GM04503 (cell line): ENCODE measurements at places on chromosomes 7 and 10.
A peak's percentile ranks its signal among the peaks of the same experiment; 100 is the strongest.

DNA sequence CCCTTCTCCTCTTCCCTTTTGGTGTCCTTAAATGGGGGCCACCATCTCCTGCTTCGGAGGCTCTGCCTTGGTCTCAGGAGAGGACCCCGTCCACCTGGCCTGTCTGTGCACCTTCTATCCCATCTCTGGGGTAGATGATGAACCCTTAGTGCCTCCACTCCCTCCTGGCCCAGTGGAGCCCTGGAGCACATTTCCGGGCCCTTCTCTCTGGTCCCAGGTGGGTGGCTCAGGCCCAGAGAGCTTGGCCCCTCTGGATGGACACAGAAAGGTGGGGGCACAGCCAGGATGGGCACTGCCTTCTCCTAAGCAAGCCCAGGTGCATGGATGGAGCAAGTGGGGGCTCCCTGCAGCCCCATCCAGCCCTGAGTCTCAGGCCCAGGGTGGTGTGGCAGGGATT lies 121.4 kb upstream of the RET start:
- DNase-seq: no peak

GRCh38 chr7:131329176-131329570 lies 1.5 kb downstream of the MKLN1 start:
- DNase-seq: no peak

DNA sequence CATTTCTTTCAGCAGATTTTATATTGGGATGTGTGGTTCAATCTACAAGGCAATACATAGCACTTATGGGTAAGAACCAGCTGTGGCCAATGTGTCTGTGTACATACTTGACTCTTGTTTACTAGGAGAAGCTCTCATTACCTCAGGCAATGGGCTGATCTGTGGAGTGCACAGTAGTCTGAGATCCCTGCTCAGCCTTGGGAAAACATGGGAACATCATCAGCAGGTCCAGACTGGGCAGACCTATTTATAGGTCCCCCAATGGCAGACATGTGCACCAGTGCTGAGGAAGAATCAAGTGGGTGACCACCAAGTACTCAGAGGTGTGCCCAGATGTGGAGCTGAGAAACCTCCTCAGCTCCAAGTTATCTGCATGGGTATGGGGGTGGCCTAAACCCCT lies 349.7 kb downstream of the KIF20B start:
- no peak for DNase-seq

DNA sequence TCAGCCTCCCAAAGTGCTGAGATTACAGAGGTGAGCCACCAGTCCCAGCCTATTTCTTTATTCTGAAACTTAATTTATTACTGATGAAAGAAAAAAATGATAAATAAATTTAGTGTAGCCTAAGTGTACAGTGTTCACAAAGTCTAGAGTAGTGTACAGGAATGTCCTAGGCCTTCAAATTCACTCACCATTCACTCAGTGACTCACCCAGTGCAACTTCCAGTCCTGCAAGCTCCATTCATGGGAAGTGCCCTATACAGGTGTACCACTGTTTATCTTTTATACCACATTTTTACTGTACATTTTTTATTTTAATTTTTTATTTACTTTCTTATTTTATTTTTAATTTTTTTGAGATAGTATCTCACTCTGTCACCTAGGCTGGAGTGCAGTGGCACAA lies 12.2 kb downstream of the MRLN start:
- DNase-seq: no peak

DNA sequence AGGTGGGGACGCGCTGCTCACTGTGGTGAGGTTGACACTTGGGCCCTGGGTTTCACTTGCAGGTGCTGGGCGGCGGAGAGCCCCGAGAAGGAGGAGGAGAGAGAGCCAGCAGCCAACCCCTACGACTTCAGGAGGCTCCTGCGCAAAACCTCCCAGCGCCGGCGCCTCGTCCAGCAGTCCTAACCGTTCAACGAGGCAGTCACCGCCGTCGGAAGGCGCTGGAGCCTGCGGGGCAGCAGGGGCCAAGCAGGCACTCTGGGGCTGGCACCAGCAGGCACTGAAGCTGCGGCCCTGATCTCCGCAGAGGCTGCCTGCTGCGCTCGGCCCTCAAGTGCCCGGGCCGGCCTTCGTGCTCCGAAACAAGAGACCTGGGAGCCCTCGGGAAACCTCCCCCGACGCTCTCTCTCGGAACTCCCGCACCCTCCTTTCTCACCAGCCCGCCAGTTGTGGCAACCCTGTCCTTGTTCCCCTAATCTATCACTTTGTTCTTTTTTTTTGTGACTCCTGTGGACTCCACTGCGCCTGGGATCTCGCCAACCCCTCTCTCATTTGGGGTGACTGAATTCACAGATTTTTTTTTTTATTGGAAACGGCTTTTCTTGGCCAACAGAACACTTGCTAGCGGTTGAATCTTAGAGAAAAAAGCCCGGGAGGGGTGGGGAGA lies 4.7 kb upstream of the GAD2 start:
- DNase-seq: no peak

DNA sequence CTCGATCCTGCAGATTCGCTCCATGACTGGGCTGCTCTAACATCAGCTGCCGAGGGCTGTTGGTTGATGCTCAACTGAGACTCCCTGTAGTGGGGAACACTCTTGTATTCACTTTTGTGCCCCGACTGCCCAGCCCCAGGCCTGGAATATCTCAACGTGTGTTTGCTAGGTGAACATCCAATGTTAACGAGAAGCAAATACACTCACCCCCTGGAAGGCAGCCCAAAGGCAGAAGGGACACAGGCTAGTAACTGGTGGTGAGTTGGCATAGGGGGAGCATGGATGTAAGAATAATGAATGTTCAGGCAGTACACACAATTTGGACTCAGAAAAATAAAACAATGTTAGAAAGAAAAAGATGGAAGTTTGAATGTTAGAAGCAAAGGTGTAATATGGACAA lies 24.0 kb upstream of the RBM33 start:
- no peak for DNase-seq

GRCh38 chr7:39623732-39624441 lies 515 bp downstream of the RALA start:
- DNase-seq: no peak

DNA sequence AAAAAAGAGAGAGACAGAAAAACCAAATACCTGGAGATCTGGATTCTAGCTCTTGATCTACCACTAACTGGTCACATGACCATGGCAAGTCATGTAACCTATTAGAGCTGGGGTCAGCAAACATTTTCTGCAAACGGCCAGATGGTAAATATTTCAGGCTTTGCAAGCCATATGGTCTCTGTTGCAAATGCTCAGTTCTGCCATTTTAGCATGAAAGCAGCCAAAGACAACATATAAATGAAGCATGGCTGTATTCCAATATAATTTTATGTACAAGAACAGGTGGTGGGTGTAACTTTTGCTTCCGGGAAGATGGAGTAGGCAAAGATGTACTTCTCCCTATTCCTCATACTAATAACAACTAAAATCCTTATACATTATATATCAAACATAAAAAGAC lies 6.7 kb downstream of the FRA10AC1 start:
- no peak for DNase-seq

- DNase-seq: peak; percentile 20
These were observed 652 bp downstream of the ATOH7 start for GRCh38 chr10:68231106-68231816.

GRCh38 chr10:6144406-6145165 lies 55.8 kb downstream of the RBM17 start:
- DNase-seq: no peak

DNA sequence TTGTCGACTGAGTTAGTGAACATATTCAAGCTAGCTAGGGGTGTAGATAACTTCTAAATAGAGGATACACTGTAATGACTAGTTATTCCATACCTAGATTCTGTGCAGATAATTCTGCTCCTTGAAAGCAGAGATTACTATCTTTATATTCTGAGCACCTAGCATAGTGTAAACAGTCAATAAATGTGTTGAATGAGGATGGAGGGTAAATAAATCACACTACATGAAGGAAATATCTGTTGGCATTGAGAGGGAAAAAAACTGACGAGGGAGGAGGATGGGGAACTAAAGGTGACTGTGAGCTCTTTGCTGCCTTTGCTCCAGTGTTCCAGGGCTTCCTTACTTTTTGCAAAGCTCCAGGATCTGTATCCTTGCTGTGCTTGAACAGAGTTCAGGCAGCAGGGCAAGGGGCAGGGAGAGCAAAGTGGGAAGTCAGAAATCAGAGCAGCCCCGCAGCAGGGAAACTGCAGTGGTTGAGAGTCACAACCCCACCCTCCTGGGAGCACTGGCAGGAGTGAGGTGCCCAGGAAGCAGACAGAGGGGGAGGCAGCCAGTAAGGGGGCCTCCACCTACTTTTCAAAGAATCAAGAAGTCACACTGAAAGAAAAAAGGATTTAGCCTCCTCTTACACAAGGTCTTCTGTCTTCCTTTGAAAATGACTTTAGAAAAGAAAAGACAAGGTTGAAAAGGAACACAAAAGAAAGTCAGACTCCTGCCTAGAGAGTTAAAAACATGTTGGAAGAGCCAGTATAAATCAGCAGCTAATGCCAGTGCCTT lies 71.8 kb upstream of the LRRN3 start:
- DNase-seq: no peak

DNA sequence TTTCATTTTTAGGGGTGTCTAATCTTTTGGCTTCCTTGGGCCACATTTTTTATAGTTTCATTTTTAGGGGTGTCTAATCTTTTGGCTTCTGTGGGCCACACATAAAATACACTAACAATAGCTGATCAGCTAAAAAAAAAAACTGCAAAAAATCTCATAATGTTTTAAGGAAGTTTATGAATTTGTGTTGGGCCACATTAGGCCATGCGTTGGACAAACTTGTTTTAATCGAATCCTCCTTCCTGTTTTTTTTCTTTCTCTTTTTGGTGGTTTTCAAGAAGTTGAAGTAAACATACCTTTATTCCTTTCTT lies 37.4 kb downstream of the ZNRF2 start:
- no peak for DNase-seq

GRCh38 chr7:20964281-20964918 lies 177.7 kb upstream of the SP8 start:
- no peak for DNase-seq

DNA sequence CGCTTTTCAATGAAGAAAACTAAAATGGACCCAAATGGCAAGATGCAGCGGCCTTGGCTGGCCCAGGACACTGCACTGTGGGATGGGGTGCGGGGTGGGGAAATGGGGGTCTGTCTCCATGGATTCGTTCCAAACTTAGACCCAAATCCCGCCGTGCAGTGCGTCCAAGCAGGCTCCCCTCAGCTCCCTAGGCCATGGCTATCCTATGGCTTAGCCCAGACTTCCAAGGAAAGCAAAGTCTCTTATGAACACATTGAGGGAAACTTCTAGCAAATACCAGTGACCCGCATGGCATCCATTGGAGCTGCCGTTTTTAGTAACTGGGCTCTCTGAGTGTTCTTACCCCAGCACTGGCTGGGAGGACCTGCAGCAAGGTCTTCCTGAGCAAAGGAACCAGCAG lies 122.5 kb downstream of the EBF3 start:
- no peak for DNase-seq

- no peak for DNase-seq
These were observed 290.6 kb upstream of the GHITM start for GRCh38 chr10:83848677-83849076.

- DNase-seq: no peak
These were observed 255.5 kb upstream of the C7orf33 start for GRCh38 chr7:148334959-148335577.

DNA sequence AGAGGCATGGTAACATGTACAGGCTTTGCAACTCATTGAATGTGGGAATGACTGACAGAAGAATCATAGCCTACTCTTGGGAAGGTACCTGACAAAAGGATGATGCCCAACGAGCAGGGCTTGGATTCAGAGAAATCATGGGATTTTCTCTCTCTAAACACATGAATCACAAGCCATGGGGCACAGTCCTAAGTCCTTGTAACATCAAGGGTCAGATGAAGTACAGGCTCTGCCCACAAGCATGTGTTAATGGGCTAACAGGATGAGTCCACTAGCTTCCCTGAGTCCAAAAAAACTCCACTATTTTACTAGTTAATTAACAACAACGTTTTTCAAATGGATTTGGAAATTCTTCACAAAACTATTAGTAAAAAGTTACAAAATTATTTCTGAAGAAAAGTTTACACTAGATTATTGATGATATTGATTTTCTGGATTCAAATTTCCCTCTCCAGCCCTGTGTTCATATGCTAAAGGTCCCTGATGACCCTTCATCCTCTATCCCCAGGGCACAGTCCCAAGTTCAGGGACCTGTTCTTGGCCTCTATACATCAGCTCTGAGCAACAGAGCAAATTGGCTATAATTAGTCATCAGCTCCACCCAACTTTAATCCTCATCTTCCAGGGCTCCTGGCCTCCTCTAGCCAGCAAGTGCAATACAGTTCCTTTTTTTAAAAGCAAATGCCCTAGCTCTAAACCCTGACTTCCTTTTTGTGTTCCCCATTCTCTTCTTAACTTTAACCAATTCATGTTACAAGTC lies 99.8 kb downstream of the GSAP start:
- DNase-seq: no peak

DNA sequence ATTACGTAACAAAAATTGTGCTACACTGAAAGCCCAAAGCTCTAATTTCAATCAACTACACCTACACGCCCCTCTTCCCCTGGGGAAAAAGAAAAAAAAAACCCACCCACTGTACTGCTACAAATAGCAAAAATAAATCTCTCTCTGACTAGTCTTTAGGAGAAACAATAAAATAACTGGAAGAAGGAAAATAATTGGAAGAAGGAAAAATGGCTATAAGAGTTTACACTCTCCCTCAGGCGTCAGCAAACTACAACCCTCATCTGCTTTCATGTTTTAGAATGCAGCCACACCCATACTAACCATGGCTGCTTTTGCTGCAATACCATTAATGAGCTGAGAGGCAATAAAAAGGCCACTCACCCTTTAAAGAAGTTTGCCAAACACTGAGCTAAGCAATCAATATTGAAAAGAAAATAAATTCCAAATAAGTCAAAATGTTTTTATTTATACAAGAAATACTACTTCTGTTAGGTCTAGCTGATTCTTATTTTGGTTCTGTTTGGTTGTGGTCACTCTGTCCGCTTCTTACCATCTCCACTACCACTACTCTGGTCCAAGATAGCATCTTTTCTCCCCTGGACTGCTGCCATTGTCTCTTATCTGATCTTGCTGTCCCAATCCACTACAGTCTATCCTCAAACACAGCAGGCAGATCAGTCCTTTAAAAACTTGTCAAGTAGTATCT lies 3.8 kb downstream of the MINDY3 start:
- no peak for DNase-seq

GRCh38 chr7:158397885-158398284 lies 189.7 kb downstream of the PTPRN2 start:
- no peak for DNase-seq
